CD4-positive, alpha-beta T cell treated with Interferon alpha-2 for 1 hour (primary cell): ENCODE measurements at places on chromosomes 1 and 21.

DNA sequence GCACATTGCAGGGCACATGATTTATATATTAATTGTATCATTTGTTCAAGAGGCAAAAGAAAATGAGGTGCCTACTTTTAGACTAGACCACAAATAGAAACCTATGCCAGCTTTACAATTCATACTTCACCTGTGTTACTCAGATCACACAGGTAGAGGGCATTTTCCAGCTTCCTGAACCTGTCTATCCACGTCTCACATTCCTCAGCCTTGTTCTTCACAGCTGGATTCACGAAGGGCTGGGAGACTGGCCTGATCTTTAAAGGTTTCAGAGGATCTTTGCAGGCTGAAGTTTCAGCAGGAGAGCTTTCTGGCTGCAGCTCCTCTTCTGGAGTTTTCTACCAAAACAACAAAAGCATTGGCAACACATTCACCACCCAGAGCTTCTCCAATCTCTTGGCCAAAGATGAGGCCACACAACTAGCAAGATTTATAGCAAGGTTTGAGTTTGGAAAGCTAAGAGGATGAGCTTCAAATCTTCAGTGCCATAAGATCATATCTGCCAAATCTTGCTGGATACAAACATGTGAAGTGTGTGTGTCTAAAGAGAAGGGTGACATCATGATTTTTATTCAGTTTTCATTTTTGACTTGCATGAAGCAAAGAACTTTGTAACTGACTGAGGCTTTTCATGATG is 71.0 kb upstream of the CYP2J2 start:
- no peak for DNase-seq

- no peak for DNase-seq
These were observed 56.8 kb upstream of the LYST start for GRCh38 chr1:235923466-235924021.

DNA sequence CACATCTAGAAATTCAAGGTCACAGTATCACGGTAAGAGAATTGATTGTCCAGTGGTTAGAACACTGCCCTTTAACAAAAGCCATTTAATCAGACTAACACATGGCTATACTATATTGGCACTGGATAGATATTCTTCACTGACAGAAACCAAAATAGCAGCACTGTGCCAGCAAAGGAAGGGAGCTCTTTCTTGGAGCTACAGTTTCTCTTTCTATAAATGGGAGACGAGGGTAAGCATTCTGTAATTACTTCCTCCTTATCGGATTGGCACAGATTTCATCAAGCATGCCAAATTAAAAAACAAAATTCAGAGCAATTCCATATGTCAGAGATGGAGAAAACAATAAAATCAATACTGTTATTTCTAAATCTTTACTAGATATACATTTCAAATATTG is 115.7 kb upstream of the CACYBP start:
- no peak for DNase-seq

- peak; percentile 47 for DNase-seq
These were observed 199.4 kb upstream of the EDN2 start for GRCh38 chr1:41683681-41684500.

- no peak for DNase-seq
These were observed 65.9 kb downstream of the GRIK1 start for GRCh38 chr21:29873908-29874307.

GRCh38 chr1:239816081-239816782 is 275.5 kb upstream of the FMN2 start:
- DNase-seq: peak; percentile 7

DNA sequence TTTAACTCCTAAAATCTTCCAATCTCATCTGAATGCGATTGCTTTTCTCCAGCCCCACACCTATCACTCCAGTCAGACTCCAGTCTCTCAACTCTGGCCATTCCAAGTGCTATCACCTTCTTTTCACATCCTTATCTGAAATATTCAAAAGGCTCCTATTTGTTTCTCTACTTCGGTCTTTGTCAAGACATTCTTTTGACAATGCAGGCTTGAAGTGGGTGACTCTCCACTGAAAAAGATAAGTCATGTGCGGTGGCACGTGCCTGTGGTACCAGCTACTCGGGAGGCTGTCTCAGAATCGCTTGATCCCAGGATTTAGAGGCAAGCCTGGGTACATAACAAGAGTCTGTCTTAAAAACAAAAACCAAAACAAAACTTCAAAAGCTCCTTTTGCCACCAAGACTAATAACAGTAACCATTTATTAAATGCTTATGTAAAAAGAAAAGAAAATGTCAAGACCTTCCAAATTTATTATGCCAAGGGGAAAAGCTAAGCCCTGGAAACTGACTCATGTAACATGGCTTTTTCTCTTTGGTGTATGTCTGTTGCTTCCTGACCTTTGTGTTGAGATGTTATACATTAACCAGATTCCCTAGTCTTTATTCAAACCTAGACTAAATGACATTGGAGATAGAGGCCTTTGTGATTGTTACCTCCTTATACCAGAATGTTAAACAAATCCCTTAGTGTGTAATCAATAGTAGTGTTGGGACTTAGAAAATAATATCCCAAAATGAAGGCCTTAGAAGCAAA is 3.6 kb downstream of the ALG14 start:
- DNase-seq: no peak

- no peak for DNase-seq
These were observed 420 bp upstream of the IFI16 start for GRCh38 chr1:159009287-159009686.

DNA sequence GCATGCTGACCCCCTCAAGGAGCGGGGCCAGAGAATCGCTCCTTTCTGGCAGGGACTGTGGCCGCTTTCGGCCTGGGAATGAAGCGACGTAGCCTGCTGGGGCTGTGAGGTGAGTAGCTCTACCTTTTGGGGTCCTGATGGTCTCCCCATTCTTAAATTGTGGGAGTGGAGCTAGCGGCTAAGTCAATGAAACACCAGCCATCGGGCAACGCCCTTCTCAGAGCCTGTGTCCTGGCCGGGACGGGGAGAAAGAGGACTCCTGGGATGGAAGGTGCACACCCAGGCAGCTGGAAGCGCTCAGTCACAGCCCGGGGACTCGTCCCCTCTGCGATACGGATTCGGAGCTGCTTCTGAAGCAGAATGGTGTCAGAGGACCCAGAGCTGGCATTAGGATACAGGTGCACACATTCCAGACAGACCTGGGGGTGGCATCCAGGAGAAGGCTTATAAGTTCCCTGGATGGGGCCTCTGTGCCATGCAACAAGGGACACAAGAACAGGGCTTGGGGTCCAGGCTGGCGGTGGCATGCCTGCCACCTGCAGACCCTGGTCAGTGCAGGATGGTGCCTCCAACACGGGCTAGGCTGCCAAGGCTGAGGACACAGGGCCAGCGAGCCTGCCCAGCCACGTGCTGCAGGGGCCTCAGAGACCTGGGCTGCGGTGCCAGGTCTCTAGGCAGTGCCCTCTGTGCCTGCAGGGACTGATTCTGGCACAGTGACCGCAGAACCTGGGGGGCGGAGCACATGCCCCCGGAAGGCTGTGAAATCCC is 945 bp upstream of the WNT9A start:
- no peak for DNase-seq

DNA sequence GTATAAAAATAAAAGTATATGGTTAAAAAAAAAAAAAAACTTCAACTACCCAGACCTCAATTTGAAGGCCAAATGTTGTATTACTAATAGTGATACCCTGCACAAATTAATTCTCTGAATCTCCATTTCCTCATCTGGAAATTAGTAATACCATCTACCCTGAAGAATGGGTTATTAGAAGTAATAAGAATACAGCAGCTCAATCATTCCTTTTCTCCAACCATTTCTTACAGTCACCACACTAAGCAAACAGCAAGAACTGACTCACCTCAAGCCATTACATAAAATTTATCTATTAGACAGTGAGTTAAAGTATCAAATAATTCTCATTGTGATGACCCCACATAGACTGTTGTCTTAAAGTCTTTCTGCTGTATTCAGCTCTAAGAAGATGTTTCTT is 39.6 kb downstream of the RERE start:
- DNase-seq: no peak

DNA sequence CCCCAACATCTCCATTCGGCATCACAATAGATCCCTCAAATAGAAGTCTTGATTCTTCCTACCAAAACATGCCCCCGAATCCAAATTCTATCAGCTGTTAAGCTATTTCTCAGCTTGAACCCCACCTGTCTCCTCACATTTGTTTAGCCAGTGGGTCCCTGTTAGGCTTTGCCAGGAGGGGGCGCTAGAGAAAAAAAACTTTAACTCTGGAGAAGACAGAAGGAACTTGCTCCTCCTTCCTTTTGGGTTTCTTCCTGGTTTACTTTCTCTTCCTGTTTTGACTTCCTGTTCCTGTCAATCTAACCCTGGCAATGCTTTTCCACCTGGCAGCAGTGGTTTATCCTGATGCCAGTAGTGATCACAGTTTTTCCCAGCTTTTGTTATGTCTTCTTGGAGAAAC is 95.6 kb upstream of the KCNK1 start:
- no peak for DNase-seq

DNA sequence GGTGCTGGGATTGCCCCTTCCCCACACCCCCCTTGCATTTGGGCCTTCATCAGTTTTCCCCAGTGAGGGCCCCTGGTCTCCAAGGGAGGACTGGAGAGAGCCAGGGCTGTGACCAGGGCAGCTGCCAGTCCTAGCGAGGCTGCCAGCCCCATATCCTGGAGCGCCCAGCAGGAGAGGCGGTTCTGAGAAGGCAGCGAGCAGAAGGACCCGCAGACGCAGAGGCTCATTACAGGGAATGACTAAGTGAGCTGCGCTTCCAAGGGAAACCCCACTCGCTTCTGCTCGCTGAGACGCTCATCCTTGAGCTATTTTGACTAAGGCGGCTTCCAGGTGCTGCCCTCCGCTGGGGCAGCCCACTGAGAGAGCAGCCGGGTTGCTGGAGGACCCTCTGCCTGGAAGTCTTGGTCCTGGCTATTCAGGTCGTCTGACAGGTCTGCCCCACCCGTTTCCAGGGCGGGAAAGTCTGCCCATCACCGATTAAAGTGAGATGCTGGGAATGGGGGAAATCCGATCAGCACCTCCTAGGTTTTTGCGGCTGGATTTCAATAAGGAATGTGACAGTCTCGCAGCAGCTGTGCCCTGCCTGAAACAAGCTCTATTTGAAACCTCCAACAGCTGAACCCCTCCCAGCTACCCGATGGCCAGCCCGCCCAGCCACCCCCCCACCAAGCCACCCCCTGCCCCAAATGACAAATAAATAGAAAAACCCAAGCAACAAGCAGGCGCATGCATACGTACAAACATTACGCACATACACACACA is 2.8 kb downstream of the KCNN3 start:
- DNase-seq: no peak

GRCh38 chr1:172266528-172267174 is 153.8 kb upstream of the C1orf105 start:
- no peak for DNase-seq

DNA sequence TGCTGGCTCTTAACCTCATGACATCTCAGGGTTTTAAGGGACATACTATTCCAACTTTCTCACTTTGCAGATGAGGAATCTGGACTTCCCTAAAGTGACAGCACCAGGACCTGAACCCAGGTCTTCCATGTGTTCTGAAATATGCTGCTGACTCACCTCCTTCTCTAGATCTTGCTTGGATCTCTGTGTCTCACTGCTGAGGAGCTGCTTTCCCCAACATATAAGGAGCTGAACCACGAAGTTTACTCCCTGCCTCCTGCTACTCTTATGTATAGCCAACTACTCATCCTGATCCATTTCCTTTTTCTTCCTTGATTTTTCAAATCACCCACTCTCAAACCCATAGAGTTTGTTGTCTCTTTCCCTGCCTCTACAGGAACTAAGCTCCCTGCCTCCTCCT is 38.2 kb downstream of the ALG14 start:
- no peak for DNase-seq

- no peak for DNase-seq
These were observed 69.0 kb downstream of the DHRS3 start for GRCh38 chr1:12548973-12549459.
